ENCODE measurements at places on chromosomes 16 and 17.

DNA sequence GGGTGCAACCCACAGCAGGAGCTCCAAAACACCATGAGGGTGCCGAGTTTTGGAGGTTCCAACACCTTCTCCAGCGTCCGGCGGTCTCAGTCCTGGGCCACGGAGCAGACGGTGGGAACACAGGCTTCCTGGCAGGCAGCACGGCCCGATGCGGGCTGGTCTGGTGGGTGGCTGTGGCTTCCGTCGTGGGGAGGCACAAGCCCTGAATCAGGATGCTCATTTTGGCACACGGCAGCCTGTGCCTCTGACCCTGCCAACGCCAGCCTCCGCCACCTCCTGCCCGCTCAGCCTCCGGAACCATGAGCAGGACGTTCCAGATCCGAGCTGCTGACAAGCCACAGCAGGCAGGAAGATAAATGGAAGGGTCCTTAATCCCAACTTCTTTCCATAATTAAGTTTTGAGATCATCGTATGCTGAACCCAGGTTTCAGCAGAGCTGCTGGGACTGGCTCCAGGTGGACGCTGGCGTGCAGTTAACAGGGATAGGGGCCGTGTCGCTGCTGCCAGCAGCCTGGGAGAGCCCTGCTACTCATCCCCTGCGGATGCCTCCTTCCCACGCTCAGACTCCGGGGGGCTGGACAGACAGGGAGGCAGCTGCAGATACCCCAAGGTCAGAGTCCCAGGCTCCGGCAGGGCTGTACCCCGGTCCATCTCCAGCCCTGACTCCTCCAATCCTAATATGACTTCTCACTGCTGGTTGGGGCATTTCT lies 136.6 kb downstream of the ENGASE start:
- DNase-seq = no peak

DNA sequence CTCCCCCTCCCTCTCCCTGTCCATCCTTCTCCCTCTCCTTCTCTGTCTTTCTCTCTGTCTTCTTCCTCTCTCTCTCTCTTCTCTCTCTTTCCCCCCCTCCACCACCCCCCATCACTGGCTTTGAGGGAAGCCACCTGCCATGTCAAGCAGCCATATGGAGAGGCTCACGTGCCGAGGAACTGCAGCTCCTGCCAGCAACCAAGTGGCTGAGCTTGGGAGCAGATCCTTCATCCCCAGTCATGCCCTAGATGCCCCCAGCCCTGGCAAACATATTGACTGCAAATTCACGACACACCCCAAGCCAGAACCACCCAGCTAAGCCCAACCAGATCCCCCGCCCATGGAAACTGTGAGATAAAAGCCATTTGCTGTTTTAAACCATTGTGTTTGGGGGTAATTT lies 40.9 kb upstream of the RBFOX3 start:
- DNase-seq = no peak

DNA sequence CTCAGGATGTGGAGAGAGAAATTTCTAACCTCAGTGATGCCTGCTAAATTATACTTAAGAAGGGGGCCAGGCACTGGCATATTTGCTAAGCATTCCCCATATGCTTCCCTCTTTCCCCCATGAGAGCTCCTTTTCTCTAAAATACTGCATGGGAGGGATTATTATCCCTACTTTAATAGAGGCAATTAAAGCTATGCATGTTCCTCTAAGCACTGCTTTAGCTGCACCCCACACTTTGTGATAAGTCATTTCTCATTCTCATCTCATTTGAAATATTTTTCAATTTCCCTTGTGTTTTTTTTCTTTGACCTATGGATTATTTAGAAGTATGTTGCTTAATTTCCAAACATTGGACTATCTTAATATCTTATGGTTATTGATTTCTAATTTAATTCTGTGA lies 72.1 kb upstream of the CIBAR2 start:
- DNase-seq = no peak

DNA sequence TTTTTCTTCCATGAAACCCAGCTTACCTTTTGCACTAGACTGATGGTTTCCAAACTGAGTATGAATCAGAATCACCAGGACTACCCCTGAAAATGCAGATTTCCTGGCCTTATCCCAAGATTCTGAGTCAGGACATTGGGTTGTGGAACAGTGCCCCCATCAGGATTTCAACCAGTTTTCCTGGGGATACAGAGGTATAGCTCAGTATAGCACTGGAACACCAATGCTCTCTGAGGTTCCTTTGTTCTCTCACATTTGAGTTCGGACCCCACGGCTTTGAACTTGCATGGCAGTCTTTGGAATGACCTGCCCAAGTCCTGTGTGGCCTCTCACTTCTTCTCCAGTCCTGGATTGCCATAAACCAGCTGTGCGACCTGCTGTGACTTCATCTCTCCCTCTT lies 12.8 kb upstream of the CCL8 start:
- peak; percentile 24 for DNase-seq

DNA sequence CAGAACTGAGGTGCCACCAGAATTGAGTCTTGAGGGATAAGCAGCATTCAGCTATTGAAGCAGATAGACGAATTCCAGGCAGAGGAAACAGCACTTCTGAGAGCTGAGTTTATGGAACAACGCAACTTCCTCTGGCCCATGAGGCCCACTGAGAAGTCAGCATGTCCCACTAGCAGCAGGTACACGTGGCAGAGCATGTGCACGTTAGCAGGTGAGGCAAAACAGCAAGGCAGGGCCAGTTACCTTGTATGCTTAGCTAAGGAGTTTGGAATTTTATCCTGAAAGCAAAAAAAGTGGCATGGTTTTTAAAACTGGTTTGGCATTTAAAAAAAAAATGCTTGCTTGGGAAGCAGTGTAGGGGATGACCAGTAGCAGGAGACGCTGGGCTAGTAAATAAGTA lies 305.6 kb downstream of the CPPED1 start:
- DNase-seq = no peak

DNA sequence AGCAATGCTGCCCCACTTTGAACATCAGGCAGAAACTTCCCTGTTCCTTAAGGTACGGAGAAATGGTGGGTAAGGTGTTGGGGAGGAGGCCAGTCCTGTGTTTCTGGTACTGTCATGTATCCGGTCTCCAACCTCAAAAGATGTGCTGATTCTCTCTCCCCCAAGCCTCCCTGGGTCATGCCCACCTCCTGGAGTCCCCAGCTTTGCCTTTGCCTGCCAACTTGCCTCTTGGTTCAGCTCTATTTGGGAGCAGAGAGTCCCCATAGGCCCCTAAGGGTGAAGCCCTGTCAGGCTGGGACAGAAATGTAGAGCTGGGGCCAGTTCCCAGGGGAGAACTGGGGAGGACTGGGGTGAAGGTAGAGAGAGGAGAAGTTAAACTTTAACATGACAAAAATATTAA lies 1.6 kb upstream of the TBX21 start:
- DNase-seq = no peak

DNA sequence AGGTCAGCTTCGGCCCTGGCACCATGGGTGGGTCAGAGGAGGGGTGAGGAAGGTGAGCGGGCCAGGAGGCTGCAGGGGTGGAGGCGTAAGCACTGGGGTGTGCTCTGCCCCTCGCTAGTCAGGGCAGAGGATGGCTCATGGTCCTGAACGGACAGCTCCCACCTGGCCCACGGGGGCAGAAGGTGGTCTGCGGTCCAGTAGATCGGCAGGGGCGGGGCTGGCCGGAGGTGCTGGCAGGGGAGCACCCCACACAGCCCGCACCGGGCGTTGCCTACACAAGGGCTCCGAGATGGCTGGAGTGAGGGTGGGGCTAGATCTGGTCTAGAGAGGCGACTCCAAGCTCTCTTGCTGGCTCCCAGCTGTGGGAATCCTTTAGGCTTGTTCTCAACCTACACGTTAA lies 8.2 kb downstream of the NPTX1 start:
- DNase-seq = no peak

GRCh38 chr17:12927541-12928425 lies 90.0 kb downstream of the ELAC2 start:
- DNase-seq = no peak

GRCh38 chr17:33469911-33470310 lies 176.8 kb upstream of the ASIC2 start:
- DNase-seq = peak; percentile 97

- no peak for DNase-seq
Observed at GRCh38 chr17:32285746-32286517, 20.3 kb downstream of the RHBDL3 start.

GRCh38 chr17:78669256-78669974 lies 92.2 kb upstream of the DNAH17 start:
- no peak for DNase-seq

GRCh38 chr17:74446551-74447500 lies 14.9 kb downstream of the GPRC5C start:
- no peak for DNase-seq

DNA sequence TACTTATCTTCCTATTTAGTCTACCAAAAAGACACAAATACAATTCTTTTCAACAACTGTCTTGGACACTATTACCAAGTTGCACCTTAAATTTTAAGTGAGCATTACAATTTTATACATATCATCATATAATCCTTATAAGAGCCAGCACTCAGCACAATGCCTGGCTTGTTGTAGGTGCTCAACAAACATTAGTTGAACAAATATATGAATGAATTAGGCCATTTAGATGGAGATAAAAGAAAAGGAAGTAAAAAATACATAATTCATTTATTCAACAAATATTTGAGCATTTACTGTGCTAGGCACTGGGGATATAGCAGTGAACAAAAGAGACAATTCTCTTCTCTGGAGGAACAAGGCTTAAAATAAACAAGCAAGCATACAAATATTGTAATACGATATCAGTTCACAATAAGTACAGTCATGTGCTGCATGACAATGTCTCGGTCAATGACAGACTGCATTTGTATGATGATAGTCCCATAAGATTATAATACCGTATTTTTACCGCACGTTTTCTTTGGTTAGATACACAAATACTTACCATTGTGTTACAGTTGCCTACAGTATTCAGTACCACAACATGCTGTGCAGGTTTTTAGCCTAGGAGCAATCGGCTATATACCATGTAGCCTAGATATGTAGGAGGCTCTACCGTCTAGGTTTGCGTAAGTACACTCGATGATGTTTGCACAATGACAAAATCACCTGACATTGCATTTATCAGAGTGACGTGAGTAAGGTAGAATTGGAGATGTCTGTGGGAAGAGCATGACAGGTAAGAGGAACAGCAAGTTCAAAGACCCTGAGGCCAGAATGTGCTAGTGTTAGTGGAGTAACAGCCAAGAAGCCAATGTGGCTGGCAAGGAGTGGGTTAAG lies 86.4 kb upstream of the HS3ST2 start:
- no peak for DNase-seq

GRCh38 chr17:57045868-57046704 lies 39.0 kb upstream of the AKAP1 start:
- no peak for DNase-seq

DNA sequence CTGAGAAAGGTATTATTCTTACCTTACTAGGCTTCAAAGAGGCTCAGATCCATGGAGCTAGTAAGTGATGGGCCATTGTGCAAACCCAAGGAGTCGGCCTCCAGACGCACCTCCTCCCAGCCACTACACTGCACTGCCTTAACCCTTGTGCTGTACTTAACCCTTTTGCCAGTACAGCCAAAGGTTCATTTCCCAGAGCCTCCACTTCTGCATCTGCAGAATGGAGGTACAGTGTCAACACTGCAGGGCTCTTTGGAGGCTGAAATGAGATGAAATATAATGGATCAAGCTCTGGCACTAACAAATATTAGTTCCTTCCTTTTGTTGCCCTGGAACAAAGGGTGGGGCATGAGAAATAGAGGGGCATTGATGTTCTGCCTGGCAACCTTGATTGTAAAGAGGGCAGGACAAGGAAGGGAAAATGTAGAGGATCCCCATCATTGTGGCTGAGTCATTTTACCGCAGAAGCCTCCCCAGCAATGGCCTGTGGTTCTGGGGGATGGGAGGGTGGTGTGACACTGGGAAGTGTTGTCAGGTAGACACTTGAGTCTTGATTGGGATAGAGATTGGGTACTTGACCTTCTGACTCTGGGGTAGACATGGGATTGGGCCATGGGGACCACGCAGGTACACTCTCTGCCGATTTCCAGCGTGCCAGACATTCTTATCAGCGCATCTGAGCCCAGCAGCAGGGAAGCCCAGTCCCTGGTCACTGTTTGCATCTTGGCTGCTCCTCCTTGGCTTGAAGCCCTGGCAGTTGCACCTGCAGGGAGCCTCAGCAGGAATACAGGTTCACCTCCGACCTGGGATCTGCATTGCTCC lies 84.0 kb downstream of the MSI2 start:
- DNase-seq = no peak

DNA sequence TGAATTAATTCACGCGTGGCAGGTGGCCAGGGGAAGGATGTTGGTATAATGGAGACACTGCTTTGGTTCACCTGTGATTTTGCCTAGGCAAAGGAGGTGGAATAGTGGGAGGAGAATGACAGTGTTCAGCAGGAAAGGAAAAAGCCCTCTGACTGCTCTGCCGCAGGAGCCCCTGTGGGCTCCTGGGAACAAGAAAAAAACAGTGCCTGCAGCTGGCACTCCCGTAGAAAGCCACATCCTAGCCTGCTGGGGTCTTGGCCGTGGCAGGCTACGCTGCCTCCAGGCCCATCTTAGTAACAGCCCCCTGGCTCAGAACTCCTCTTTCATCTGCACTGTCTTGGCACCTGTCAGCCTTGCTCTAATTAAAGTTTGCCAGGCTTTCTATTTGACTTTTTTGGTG lies 20.6 kb downstream of the ADORA2B start:
- no peak for DNase-seq

- no peak for DNase-seq
Observed at GRCh38 chr16:67731753-67732095, 12.6 kb upstream of the GFOD2 start.

GRCh38 chr16:78069913-78070312 lies 29.5 kb upstream of the WWOX start:
- no peak for DNase-seq

DNA sequence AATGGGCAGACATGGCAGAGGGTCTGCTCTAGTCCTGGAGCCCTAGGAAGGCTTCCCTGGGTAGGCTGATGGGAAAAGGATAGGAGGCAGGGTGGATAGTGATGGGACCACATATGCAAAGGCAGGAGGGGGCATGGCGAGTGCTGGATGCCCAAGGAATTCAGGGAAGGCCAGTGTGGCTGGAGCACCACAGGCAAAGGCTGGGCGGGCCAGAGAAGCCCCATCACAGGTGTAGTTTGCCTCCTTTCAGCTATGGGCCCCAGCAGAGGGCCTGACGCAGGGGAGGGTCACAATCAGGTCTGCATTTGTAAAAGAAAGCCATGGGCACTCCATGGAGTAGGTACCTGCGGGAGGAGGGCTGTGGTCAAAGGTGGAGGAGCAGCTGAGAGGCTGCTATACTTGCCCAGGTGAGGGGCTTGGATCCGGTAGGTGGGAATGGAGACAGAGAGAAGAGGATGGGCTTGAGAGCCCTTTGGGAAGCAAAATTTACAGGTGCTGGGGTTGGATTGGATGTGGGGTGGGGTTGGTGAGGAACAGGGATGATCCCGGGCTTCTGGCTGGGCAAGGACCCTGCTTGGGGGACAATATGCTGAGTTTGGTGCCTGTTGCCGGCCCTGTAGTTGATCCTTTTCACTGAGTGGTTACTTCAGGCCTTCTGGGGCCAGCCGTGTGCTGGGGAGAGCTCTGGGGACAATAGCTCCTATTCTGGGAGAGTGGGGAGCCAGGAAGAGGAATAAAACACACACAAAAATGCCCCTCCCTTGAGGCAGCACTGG lies 6.5 kb upstream of the COL1A1 start:
- no peak for DNase-seq

GRCh38 chr17:81285179-81285878 lies 9.8 kb downstream of the SLC38A10 start:
- no peak for DNase-seq

GRCh38 chr16:48608871-48609651 lies 919 bp downstream of the N4BP1 start:
- peak; percentile 25 for DNase-seq

GRCh38 chr17:35900708-35901480 lies 20.7 kb upstream of the CCL5 start:
- peak; percentile 58 for DNase-seq
